Pulmonary artery endothelial cell (primary cell): ENCODE measurements at places on chromosomes 2 and 18.

GRCh38 chr2:230681171-230681545, 31.5 kb upstream of the CAB39 start:
- DNase-seq: no peak

DNA sequence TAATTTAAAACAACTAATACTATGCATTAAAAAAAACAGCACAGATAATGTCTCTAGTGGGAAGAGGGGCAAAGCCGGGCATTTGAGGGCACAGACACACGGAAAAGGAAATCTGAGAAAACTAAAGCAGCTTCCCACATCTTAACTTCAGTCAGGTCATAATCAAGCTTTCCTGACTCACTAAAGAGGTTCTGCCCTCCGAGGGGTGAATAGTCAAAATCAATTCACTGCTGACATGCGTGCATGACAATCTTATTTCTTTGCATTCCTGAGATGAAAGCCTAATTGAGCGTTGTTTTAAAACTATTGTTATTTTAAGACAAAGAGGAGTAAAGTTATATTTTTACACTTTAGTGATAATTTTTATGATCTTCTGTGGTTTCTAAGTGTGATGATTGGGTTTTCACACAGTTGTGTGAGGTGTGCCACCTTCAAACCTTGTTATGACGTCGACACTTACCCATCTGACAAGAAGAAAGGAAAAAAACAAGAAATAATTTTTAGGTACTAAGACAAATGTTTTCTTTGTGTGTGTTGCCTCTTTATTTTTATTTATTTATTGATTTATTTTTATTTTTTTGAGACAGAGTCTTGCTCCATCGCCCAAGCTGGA, 90.9 kb downstream of the GATA6 start:
- no peak for DNase-seq

- DNase-seq: peak; percentile 29
These were observed 11.3 kb downstream of the MALT1 start for GRCh38 chr18:58682429-58683069.

GRCh38 chr2:31693882-31694281, 113.1 kb upstream of the SRD5A2 start:
- no peak for DNase-seq

- peak; percentile 40 for DNase-seq
These were observed 913 bp upstream of the TRABD2A start for GRCh38 chr2:84881581-84882413.

DNA sequence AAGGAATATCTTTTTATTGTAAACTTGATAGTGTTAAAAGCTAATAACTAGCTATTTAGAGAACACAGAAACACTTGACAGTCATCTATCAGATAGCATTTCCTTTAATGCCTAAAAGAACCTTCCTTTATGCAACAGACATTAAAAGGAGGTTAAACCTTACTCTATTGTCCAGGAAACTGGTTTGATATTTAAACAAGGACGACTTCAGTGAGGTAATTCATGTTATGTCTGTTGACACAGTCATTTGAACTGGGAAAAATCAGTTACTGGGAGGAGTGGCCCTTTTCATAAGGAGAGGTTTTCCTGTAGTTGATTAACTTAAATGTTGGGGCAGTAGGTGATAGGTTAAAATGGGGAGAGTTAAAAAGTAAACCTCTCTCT, 6.7 kb downstream of the TGIF1 start:
- DNase-seq: no peak
